ENCODE measurements at places on chromosomes 3 and 15. TPM values are rescaled to one million over a fixed set of nuclear protein-coding genes. Genes with fewer than 3 reads are reported as not detected.

DZIP3 gene
- 9.3 TPM for total RNA-seq

SLC24A5 gene
- not detected for total RNA-seq

LEKR1 gene
- 1.2 TPM for total RNA-seq

CTXN2 gene
- total RNA-seq, result not detected

DNA sequence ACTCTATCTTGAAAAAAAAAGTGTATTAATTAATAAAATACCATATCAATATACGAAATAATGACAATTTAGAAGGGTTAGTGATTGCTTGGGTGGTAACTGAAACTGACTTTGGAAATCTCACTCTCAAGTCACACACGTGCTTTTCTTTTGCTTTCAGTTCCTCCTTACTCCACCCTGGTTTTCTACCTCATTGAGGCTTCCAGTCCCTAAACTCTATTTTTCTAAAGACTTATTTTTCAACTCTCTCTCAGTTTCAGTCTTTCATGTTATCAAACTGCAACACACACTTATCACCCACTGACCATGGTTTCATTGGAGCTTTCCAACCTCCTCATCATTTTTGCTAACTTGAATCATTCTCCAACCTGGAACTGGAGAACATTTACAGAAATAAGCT lies 23.5 kb downstream of the IL12A start:
- peak; percentile 81 for DNase-seq

GRCh38 chr3:38168151-38169026 lies 3.1 kb downstream of the OXSR1 start:
- DNase-seq, result no peak

- DNase-seq, result no peak
These were observed 80.1 kb upstream of the FEZF2 start for GRCh38 chr3:62453448-62453847.

GRCh38 chr3:139764936-139765335 lies 87.2 kb upstream of the NMNAT3 start:
- no peak for DNase-seq

- DNase-seq, result no peak
These were observed 110.9 kb downstream of the IQSEC1 start for GRCh38 chr3:12962292-12962691.

DNA sequence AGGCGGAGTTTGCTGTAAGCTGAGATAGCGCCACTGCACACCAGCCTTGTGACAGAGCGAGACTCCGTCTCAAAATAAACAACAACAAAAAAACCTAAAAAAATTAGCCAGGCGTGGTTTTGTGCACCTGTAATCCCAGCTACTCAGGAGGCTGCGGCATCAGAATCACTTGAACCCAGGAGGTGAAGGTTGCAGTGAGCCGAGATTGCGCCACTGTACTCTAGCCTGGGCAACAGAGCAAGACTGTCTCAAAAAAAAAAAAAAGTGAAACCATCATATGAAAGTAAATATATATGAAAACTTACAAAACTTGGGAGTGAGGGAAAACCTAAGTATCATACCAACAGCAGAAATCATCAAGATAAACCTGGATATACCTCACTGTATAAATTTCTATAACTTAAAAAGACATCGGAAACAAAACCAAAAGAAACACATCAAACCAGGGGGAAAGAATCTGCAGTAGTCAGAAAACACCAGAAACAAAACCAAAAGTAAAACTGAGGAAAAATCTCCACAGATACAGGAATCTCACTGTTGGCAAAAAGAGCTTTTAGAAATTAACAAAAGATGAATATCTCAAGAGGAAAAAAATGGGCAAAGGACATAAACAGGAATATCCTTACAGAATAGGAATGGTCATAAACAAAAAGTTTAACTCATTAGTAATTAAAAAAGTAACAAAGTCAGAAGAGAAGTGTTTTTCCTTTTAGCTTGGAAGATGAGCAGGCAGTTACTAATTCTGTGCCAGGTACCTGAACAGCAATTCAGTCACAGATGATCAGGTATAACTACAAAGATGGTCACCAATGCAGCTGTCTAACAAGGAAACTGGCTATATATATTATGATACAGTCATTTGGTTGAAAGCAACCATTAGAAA lies 41.3 kb downstream of the ETV5 start:
- DNase-seq, result no peak
